ENCODE measurements at places on chromosomes 2 and 18.
A peak's percentile ranks its signal among the peaks of the same experiment; 100 is the strongest.

GRCh38 chr18:66662632-66663031 is 58.7 kb upstream of the CDH19 start:
- no peaks in the 10 kb centered on the region for H3K36me3 ChIP-seq
- no peak for DNase-seq

DNA sequence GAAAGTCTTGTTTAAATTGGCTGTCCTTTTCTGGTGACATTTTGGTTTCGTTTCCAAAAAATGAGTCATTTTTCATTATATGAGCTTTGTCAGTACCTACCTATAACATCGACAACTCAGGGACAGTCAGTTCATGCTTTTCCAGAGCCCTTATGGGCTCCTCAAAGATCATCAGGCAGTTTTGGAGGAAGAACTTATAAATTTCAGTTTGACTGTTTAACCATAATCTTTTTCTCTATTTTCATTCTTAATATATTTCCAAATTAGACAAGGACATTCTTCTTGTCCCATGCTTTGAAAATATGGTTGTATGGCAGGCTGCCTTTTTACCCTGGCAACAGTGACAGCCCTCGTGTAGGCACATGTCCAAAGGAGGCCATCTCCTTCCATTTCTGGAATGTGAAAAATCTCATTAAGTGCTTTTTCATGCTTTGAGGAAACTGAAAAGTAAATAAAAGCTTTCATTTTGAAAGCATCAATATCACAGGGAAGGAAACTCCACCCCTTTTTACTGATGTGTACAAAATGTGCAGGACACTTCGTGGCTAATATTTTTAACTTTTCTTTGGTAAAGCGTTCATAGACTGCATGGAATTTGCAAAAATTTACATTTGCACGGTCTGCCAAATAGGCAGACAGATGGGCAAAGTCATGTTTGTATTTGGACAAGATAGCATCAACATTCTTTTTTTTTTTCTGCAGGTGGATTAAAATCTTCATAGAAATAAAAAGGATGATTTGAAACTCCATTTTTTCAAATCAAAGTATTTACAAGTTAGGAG is 7.2 kb upstream of the PROC start:
- DNase-seq = no peak
- no peaks in the 10 kb centered on the region for H3K36me3 ChIP-seq
- H3K4me1 ChIP-seq = peaks cover 51% of the 10 kb centered on the region
- peak overlapping the region; percentile 86 for H3K27ac ChIP-seq

DNA sequence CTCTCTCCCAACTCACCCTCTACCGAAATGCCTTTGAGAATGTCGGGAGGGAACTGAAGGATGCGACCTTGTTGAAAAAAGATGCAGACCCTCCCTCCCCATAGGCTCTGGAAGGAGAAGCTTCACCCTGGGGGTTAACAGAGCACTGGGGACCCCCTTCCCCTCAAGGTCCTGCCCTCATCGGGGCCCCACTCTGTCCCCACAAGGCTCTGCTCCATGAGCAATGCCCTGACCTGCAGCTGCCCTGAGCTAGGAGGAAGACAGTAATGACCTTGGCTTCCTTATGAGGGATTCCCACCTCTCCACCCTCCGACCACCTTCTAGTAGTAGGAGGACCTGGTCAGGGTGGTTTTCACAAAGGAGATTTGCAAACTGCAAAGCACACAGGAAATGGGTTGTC is 44.4 kb upstream of the HPCAL1 start:
- H3K4me3 ChIP-seq = no peak overlapping the region
- DNase-seq = peak; percentile 15
- H3K27me3 ChIP-seq = no peaks in the 10 kb centered on the region
- no peak overlapping the region for H3K27ac ChIP-seq
- no peaks in the 10 kb centered on the region for H3K4me1 ChIP-seq
- H3K36me3 ChIP-seq = no peaks in the 10 kb centered on the region

- H3K27me3 ChIP-seq = no peaks in the 10 kb centered on the region
- no peak overlapping the region for H3K27ac ChIP-seq
- no peaks in the 10 kb centered on the region for H3K4me1 ChIP-seq
Observed at GRCh38 chr2:66700677-66701066, 265.7 kb downstream of the MEIS1 start.

- H3K4me1 ChIP-seq = peaks cover 15% of the 10 kb centered on the region
- no peak overlapping the region for H3K4me3 ChIP-seq
- no peaks in the 10 kb centered on the region for H3K27me3 ChIP-seq
Observed at GRCh38 chr2:14492920-14493503, 139.5 kb upstream of the LRATD1 start.

Measured in RWPE2 (cell line).